ENCODE measurements at places on chromosomes 7 and 10.

DNA sequence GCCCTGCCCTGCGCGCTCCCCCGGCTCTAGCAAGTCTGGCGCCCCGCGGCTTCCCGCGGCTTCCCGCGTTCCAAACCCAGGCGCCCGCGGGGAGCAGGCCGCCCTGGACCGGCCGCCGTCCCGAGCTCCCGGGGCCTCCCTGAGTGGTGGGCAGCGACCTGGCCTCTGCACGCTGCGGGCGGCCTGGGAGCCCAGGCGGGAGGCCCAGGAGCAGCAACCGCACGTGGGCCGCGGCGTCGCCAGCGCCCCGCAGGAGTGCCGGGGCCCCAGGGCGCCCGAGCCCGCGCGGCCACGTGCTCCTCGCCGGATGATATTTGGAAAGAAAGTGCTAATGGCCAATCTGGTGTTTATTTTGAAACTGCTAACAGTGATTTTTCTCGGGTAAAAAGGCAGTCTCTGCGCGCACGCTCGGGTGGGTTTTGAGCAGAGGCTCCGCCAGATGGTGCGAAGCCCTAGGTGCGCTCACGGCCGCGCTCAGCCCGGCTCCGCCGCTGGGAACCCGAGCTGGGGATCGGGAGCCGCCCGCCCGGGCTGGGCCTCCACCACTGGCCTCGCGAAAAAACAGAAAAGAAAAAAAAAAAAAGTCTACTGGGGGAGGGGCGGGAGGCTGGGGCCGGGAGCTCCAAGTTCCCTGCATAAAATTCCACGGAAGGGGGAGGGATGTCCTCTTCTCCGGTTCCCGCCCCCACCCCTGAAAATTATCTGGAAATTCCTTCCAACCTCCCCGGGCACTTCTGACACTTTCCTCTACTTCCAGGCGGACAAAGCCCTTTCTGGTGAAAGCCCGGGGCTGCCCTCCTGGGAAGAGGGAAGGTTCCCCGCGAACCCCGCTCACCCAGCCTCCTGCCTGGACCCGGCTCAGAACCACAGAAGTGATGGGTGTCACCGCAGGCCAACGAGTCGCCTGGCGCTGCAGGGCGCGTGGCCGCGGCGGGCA is 4.3 kb downstream of the EBF3 start:
- no peak for DNase-seq

- DNase-seq: no peak
Observed at GRCh38 chr7:134029-134428, 58.3 kb upstream of the FAM20C start.

- no peak for DNase-seq
Observed at GRCh38 chr7:144027974-144028373, 20.8 kb upstream of the OR2A5 start.

DNA sequence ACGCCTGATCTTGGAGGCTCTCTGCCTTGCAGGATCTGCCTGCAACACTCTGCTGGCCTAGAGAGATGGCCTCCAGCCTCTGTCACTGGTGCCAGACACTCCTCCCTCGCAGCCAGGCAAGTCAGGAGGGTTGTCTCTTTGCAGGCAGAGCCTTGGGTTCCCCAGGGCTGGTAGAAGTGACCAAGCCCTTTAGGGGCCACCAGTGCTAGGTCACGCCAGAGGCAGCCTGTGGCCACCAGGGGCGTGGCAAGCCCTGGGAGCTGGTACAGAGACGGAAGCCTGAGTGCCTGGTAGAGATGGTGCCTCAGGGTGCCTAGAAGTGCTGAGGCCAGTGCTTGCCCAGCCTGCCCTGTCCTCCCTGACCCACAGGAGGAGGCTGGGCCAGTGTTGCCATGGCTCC is 9.1 kb downstream of the ADCYAP1R1 start:
- no peak for DNase-seq

DNA sequence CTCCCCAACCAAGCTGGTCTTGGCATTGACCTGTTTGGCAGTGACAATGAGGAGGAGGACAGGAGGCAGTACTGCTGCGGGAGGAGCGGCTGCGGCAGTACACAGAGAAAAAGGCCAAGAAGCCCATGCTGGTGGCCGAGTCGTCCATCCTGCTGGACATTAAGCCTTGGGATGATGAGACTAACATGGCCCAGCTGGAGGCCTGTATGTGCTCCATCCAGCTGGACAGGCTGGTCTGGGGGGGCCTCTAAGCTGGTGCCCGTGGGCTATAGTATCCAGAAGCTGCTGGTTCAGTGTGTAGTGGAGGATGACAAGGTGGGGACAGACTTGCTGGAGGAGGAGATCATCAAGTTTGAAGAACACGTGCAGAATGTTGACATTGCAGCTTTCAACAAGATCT is 39.1 kb upstream of the ZNF273 start:
- no peak for DNase-seq

DNA sequence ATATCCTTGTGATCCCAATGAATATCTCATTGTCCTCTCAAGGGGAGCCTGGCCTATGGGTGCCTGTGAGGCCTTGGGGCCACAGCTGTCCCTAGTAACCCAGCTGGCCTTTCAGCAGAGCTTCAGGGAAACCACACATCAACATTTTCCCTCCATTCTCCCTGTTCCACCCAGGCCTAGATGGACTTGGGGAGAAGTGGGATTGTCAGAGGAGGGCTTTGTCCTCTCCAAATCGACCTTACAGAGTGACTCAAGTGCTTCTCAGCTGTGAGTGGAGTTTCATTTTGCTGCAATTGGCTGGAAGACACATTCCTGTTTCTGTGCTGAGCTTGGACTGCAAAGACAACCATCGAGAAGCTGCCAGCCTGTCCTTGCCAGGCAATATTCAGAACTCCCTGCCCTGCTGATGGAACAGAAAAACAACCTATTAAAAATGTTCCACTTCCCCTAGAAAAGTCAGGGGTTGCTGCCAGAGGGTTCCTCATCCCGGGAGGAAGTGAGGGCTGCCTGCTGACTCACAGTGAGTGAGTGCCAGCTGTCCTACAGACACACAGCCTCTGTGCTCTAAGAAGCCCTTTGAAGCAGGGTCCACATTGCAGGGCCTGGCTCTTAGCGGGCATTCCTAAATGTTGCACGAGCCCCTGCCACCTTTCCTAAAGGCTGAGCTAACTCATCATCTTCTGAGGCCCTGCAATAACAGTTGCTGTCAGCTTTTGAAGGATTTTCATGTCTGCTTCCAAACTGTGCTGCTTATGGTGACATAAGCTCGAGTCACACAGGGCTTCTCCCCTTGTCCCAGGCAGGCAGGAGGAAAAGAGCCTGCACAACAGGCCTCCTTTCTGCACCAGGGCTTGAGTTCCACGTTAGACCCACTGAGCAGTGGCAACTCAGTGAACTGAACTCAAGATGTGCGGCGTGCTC is 20.5 kb downstream of the STRA8 start:
- peak; percentile 72 for DNase-seq

DNA sequence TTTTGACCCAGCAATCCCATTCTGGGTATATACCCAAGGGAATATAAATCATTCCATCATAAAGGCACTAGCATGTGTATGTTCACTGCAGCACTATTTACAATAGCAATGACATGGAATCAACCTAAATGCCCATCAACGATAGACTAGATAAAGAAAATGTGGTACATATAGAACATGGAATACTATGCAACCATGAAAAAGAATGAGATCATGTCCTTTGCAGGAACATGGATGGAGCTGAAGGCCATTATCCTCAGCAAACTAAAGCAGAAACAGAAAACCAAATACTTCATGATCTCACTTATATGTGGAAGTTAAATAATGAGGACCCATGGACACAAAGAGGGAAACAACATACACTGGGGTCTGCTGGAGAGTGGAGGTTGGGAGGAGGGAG is 58.0 kb upstream of the STARD3NL start:
- no peak for DNase-seq

DNA sequence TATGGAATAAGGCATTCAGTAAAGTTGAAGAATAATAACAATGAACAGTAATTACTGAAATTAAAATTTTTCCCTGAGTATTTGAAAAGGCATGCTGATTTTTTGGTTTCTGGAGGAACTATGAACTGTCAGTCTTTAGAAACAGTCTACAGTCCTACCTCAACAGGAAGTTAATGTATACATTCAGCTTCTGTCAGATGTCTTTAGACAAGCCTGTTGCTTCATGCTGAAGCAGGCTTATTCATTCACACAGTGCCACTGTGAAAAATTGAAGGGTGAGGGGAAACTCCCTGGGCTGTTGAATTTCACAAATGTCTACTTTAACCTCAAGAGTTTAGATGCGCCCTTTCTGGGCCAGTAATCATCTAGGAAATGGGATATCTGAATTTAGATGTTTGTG is 3.5 kb downstream of the NRF1 start:
- no peak for DNase-seq

- no peak for DNase-seq
Observed at GRCh38 chr7:15128716-15129115, 226.2 kb upstream of the DGKB start.

GRCh38 chr7:28054531-28055160 is 125.9 kb downstream of the JAZF1 start:
- no peak for DNase-seq

DNA sequence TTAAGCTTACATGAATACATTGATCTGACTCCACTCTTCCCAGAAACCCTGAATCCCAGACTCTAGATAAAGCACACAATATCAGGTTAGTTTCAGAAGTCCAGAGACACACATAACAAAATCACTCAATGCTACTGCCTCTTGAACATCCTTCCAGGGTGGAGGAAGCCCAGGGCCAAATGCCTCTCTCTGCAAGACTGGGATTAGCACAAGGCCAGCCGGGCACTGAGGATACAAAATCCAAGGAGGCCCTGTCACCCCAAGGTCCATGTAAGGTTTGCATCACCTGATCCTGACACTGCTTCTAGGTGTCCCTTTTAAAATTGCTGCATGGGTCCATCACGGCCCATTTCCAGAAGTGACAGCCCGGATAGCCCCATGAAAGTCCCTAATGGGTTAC is 2.6 kb upstream of the PLXNA4 start:
- DNase-seq: no peak

DNA sequence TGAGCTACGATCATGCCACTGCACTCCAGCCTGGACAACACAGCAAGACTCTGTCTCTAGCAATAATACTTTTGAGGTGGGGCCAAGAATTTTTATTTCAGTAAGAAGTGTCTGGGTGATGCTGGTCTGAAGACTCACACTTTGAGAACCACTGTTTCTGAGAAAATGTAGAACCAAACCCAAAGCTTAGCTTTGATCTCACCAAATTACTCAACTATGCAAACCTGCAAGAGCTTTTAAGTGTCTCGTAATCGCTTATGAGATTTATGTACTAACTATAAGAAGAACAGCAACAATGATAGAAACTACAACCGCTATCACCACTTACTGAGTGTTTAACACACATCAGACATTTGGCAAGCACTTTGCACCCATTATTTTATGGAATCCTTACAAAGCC is 29.5 kb downstream of the APBB1IP start:
- no peak for DNase-seq

GRCh38 chr10:80460399-80461207 is 6.5 kb downstream of the TSPAN14 start:
- peak; percentile 69 for DNase-seq

GRCh38 chr7:83072576-83073517 is 89.8 kb downstream of the PCLO start:
- no peak for DNase-seq

GRCh38 chr7:48458701-48459524 is 287.7 kb downstream of the ABCA13 start:
- no peak for DNase-seq

DNA sequence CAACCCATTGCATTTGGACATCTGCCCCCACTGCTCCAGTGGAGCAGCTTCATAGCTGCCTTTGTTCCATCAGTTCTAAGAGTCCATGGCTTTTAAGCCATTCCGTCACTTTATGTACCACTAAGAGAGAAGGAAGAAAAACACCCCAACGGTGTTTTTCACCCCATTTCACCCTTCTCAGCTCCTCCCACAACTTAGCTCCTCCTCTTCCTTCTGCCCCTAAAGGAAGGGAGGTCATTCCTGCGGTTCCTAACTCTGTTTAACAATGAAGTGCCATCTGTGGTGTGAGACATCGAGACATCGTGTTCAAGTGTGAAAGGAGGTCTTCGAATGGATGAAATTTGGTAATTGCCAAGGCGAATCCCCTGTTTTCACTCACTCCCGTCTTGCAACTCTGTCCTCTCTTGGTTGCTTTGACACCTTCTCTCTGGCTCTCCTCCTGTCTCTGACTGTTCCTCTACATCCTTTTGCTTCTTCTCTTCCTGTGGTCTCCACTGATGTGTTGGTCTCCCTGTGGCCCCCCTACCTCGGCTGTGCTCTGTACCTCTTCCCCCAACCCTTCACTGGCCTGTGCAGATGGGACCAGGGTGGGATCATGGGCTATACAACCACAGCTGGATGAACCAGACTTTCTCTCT is 23.0 kb downstream of the SMKR1 start:
- no peak for DNase-seq

- no peak for DNase-seq
Observed at GRCh38 chr10:44402465-44403195, 17.7 kb upstream of the CXCL12 start.

- peak; percentile 80 for DNase-seq
Observed at GRCh38 chr7:137146012-137146455, 197.5 kb downstream of the PTN start.

GRCh38 chr7:132500727-132501440 is 75.4 kb downstream of the PLXNA4 start:
- peak; percentile 76 for DNase-seq

DNA sequence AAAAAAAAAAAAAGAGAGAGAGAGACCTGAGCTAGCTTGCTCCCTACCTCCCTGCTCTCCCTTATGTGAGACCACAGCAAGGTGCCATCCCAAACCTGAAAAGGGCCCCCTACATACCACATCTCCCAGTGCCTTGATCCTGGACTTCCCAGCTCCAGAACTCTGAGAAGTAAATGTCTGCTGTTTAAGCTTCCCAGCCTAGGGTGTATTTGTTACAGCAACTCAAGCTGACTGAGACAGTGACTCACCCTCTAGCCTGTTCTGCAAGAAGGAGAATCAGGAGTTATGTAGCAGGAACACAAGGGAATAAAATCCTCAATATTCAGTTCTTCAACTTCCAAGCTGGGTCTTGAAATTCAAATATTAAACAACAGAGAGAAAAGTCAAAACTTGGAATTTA is 52.1 kb upstream of the TMEM72 start:
- peak; percentile 15 for DNase-seq

DNA sequence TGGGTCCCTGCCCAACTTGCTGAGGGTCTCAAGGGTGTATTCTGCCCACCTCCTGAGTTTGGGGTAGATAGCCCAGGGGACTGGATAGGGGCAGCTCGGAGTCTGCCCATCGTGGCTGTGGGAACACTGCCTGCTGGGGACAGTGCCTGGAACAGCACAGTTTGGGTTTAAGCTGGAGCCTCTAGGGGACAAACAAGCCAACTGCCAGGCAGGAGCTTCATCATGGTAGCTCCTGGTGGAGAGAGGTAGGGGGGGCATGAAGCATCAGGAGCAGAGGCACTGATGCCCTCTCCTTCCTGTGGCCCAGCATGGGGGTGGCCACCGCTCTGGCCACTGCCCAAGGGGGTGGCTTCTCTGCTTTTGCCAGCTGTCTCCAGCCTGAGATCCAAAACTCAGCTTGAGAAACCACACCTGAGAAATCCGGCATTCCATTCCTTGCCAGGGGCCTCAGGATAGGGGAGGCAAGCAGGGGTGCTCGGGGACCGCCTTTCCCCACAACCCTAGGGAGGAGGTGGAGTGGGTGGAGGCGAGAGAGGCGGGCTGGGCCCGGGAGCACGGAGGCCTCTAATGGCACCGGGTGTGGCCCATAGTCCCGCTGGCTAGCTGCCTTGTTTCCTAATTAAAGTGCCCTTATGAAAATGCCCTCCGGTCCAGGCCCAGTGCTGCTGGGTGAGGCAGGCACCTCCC is 47.6 kb downstream of the UNC5B start:
- peak; percentile 27 for DNase-seq

- no peak for DNase-seq
Observed at GRCh38 chr7:79529214-79529880, 75.9 kb upstream of the MAGI2 start.

Measured in AG10803 (cell line).